Ovary (tissue), 10 donors: ENCODE measurements at places on chromosomes 7 and 10. TPM values are rescaled to one million over a fixed set of nuclear protein-coding genes. Genes with fewer than 3 reads are reported as not detected.

IGF2BP3 gene
- total RNA-seq: 0.35 TPM

- H3K27me3 ChIP-seq: no peaks in the 10 kb centered on the region
- H3K27ac ChIP-seq: no peak overlapping the region
- no peaks in the 10 kb centered on the region for H3K4me1 ChIP-seq
- no peaks in the 10 kb centered on the region for H3K36me3 ChIP-seq
Measured at GRCh38 chr7:54985426-54986330, 33.1 kb upstream of the EGFR start.

DNA sequence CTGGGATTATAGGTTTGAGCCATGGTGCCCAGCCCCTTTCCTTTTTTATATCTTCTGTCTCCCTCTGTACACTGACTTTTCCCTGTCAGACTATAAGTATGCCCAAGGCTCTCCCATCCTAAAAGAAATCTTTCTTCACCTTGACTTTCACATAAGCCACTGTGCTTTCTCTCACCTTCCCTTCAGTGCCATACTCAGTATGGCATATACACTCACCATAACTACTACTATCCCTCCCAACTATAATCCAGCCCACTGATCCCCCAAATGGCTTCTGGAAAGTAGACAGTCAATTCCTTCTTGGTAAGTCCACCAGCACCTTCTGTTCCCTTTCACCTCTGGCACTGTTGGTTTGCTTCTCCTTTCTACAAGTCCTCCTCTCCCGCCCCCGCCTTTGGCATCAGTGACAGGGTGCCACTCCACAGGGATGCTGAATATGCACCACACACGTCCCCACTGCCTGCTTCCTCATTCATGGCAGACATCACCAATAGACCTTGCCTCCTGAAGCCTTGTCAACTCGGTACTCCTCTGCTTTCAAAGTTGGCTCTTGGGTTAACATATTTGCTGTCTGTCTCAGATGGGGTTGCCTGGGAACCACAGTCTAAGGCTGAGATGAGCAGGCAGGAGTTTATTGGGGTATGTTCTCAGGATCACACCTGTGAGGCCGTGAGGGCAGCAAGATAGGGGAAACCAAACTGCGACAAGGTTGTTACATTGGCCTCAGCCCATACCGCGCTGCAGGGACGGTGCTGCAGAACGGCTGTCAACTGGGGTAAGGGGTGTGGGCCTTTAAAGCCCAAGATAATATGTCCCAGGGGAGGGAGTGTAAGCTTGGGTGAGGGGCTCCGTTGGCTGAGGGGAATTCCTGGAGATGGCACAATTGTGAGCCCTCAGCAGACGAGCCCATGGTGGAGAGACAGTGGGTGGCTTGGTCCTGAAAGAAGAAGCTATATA, 7.2 kb upstream of the PSAP start:
- no peaks in the 10 kb centered on the region for H3K27me3 ChIP-seq
- H3K27ac ChIP-seq: no peak overlapping the region
- no peak overlapping the region for H3K4me3 ChIP-seq
- H3K4me1 ChIP-seq: peaks cover 6% of the 10 kb centered on the region
- DNase-seq: no peak

SYT15B gene
- total RNA-seq: 1.4 TPM

DNA sequence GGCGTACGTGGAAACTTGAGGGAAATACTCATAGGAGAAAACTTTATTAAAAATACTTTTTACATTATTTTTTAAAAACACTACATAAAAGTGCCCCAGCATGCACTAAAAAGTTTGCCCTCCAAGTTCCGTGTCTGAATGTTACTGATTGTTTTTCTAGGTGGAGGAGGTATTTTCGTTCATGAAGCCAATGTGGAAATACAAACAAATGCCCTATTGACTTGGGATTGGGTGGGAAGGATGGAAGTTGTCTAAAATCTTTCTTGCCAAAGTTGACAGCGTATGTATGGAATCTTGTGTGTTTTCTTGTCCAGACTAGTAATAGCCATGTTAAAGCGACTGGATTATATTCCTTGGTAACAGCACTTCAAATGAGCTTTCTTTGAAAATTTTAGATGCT, 1.2 kb downstream of the PROSER2 start:
- no peak overlapping the region for H3K27ac ChIP-seq
- H3K27me3 ChIP-seq: no peaks in the 10 kb centered on the region
- peak overlapping the region; percentile 57 for H3K4me3 ChIP-seq
- no peaks in the 10 kb centered on the region for H3K4me1 ChIP-seq

DNA sequence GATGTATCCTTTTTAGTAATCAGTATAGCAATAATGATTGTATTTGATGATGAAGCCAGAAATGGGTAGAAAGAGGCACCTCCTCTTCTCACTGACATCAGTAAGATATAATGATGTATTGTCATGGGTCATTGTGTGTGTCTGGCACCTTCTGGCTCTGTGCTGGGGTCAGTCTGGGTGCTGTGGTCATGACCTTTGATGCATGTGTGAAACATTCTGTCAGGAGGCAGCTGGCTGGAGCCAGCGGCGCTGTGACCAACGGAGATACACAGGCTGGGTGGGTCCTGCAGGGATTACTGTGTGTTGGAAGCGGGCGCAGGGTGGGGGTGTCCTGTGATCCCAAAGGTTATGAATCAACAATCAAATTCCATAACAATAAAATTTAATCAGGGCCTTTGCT, 35.2 kb downstream of the EEPD1 start:
- no peaks in the 10 kb centered on the region for H3K36me3 ChIP-seq
- no peak overlapping the region for H3K4me3 ChIP-seq
- peaks cover 6% of the 10 kb centered on the region for H3K4me1 ChIP-seq
- no peaks in the 10 kb centered on the region for H3K27me3 ChIP-seq

DNA sequence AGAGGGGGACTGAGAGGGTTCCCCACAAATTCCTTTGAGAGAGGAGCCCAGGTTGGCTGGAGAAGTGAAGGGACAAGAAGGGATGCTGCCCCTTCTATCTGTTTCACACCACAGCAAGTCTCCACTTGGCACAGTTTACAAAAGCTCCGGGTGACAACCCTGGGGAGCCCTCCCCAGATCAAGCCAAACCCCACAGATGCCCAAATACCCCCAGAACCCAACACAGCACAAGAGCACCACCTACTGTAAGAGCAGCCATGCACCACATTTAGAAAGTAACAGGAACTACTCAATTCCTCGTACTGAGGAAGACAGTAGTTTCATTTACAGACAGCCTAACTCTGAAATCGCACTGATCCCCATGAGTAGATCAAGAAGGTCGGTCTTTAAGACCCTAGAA, 67.8 kb upstream of the ATP6V0A4 start:
- no peak overlapping the region for H3K4me3 ChIP-seq
- DNase-seq: no peak
- H3K36me3 ChIP-seq: no peaks in the 10 kb centered on the region
- H3K27ac ChIP-seq: no peak overlapping the region
- H3K27me3 ChIP-seq: no peaks in the 10 kb centered on the region

DNA sequence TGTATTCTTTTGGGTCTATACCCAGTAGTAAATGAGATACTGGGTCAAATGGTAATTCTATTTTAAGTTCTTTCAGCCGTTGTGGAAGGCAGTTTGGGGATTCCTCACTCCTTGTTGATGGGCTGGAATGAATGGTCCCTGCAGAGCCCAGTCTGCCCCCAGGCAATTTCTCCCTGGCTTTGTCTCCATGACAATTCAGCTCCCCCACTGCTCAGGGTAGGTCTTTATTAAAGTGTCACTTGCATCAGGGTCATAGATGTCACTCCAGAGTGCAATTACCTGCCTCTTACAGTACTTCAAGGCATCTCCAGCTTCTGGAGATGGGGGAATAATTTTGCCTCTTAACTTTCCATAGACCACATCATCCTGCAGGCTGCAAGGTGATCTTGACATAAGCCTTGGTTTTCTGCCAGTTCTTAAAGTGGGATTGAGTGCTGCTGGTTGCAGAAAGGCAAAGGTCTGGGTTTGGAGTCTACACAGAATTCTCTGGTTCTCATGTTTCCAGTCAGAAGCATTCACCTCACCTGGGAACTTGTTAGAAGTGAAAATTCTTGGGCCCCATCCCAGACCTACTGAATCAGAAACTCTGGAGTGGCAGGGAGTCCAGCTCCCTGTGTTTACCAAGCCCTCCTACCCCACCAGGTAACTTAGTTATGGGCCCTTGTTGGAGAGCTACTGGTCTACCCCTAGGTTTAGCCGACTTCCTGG, 442.4 kb downstream of the GALNT17 start:
- no peaks in the 10 kb centered on the region for H3K27me3 ChIP-seq
- H3K4me1 ChIP-seq: no peaks in the 10 kb centered on the region
- DNase-seq: no peak
- no peak overlapping the region for H3K4me3 ChIP-seq
- no peak overlapping the region for H3K27ac ChIP-seq

ARL4A gene
- 9.5 TPM for total RNA-seq

CEP55 gene
- 0.34 TPM for total RNA-seq

- no peaks in the 10 kb centered on the region for H3K36me3 ChIP-seq
- no peak overlapping the region for H3K4me3 ChIP-seq
- H3K4me1 ChIP-seq: peaks cover 5% of the 10 kb centered on the region
- H3K27ac ChIP-seq: no peak overlapping the region
- H3K27me3 ChIP-seq: no peaks in the 10 kb centered on the region
Measured at GRCh38 chr7:26293569-26294308, 2.1 kb downstream of the SNX10 start.

DNA sequence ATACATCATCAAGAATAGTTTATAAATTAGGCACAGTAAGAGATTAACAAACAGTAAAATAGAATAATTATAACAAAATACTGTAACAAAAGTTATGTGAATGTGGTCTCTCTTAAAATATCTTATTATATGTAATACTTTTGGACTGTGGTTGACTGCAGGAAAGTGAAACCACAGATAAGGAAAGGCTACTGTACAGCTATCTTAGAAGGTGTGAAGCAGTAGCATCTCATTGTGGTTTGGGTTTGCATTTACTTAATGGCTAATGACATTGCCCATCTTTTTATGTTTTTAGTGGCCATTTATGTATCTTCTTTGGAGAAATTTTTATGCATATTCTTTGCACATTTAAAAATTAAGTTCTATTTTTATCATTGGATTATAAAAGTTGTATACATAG, 296.4 kb upstream of the MAGI2 start:
- no peak for DNase-seq
- no peaks in the 10 kb centered on the region for H3K4me1 ChIP-seq
- no peaks in the 10 kb centered on the region for H3K36me3 ChIP-seq
- no peak overlapping the region for H3K4me3 ChIP-seq
- H3K27me3 ChIP-seq: no peaks in the 10 kb centered on the region

- H3K27ac ChIP-seq: no peak overlapping the region
- no peaks in the 10 kb centered on the region for H3K36me3 ChIP-seq
- no peaks in the 10 kb centered on the region for H3K27me3 ChIP-seq
- no peaks in the 10 kb centered on the region for H3K4me1 ChIP-seq
- no peak overlapping the region for H3K4me3 ChIP-seq
- DNase-seq: no peak
Measured at GRCh38 chr7:125423458-125424155, 494.0 kb upstream of the POT1 start.

DNA sequence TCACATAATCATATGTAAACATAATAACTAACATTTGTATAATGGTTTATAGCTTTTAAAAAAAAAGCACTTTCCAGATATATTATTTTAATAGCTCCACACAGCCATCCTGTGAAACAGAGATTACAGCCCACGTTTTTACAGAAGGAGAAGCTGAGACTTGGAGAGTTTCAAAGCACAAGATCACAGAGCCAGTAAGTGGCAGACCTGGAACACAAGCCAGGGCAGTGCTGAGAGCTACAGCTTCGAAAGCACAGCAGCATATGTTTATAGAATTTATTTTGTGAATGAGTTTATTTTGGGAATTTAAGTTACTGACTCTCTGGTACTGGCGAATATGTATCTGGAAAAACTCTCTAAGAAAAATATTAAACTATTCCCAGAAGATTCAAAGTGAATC, 149.4 kb downstream of the HDAC9 start:
- H3K4me1 ChIP-seq: no peaks in the 10 kb centered on the region
- no peaks in the 10 kb centered on the region for H3K36me3 ChIP-seq
- H3K27ac ChIP-seq: no peak overlapping the region
- no peak overlapping the region for H3K4me3 ChIP-seq
- no peak for DNase-seq
- no peaks in the 10 kb centered on the region for H3K27me3 ChIP-seq
